ENCODE measurements at places on chromosomes 6 and 20. TPM values are rescaled to one million over a fixed set of nuclear protein-coding genes. Genes with fewer than 3 reads are reported as not detected.

The FNDC11 gene
- 0.50 TPM for total RNA-seq

DNA sequence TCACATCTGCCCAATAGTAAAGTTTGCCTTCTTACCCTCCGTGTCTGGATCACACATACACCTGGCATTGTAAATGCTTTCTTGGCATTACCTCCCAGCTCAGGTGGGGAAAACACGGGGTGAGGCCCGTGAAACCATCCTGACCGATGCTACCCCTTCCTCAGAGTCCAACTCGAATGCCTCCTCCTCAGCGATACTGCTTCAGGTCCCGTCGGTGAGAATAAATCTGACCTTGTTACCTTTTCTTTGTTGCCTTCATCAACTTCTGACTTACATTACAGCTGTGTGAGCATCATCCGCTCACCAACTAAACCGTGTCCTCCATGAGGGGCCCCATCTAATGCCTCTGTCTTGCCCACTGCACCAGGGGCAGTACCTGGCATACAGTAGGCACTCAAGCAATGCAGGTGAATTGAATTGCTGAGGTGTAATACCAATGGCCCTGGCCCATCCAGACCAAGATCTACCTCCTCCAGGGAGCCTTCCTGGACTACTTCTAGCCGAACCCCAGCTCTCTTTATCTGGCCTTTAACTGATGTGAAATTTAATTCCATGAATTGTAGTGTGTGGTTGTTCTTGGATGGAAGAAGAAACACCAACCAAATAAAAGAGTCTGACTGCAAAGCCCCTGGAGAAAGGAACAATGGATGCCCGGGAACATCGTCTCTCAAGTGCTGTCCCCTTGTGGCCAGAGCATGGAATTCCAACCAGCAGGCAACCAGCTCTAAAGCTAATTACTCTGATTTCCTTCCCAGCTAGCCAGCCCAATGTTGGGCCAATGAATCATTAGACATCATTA is 141.5 kb downstream of the ANKRD60 start:
- H3K27me3 ChIP-seq = no peaks in the 10 kb centered on the region
- no peak for DNase-seq
- no peak overlapping the region for H3K27ac ChIP-seq
- no peaks in the 10 kb centered on the region for H3K36me3 ChIP-seq

The TUBB1 gene
- not detected for total RNA-seq

The NOX3 gene
- total RNA-seq = not detected

The TMEM74B gene
- total RNA-seq = 0.83 TPM

DNA sequence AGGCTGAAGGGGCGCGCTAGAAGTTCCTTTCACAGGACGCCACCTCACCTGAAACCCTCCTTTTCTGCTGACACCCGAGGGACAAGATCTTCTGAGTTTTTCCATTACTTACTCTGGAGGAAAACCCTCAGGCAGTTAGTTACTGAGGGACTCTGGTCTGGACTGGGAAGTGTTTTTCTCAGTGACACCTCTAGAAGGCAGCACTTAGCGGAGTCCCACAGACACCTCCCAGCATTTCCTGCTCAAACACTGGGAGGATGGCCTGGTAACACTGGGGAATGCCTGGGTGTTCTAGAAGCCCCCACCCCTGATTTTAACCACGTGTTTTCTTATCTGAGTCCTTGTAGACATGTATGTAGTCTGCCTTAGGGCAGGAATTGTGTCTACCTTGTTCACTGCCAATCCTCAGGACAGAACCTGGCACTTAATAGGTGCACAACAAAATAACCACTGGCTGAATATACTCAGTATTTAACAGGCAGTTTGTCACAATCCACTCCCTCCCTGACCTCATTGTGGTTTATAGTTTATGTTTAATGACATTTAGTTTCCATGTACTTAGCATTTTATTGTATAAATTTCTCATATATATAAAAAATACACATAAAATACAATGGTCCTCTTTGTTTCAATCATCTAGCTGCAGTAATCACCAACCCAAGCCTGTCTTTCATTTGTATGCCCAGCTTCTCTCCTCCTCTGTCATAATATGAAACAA is 4.8 kb downstream of the GSTA3 start:
- H3K27ac ChIP-seq = no peak overlapping the region
- no peaks in the 10 kb centered on the region for H3K4me1 ChIP-seq
- no peaks in the 10 kb centered on the region for H3K36me3 ChIP-seq
- H3K27me3 ChIP-seq = no peaks in the 10 kb centered on the region
- H3K4me3 ChIP-seq = no peak overlapping the region
